Testis (tissue), 5 donors: ENCODE measurements at places on chromosomes 4 and X. TPM values are rescaled to one million over a fixed set of nuclear protein-coding genes. Genes with fewer than 3 reads are reported as not detected.

Gene RHOXF2B
- total RNA-seq, result 4.7 TPM

GRCh38 chr4:75659512-75660031, 13.6 kb downstream of the G3BP2 start:
- no peak for DNase-seq

Gene RRH
- total RNA-seq, result 0.43 TPM

Gene ATOH1
- total RNA-seq, result not detected

Gene FRG2
- not detected for total RNA-seq

DNA sequence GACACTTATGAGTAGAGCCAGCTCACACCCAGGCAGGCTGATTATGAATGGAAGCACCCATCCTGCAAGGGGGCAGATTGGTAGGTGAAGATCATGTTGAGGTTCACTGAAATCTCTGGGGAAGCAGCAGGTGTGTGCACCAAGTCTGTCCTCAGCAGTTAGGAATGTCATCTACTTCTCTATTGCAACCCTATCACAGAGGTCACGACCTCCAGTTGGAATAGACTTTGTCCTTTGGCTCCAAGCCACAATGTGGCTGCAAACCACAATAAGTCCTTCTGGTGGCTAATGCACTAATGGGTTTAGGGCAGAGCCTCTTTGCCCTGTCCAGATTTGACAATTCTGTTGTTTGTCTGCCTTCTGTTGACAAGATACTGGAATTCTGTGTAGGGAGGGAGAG, 1056.7 kb downstream of the PCDH19 start:
- no peak for DNase-seq

DNA sequence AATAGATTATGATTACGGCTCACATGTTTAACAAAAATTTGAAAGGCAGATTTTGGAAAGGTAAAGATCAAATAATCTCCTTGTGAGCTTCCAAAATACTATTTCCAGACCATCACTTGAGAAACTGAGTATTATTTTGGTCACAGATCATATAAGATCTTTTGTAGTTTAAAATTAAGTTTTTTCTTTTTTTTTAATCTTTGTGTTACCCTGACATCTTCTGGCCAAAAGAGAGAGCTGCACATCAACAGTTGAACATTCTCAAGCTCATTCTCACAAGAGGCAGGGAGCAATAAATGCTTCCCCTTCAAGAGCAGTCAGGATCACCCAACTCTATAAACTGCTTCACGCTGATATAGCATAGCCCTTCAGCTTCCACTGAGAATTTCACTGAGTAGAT, 15.9 kb downstream of the TMEM192 start:
- no peak for DNase-seq

GRCh38 chr4:88002786-88003185, 4.6 kb upstream of the PKD2 start:
- DNase-seq, result no peak

- DNase-seq, result no peak
Observed at GRCh38 chr4:167784826-167785225, 307.5 kb upstream of the ANXA10 start.

Gene FDCSP
- total RNA-seq, result not detected

Gene PRSS12
- 33.9 TPM for total RNA-seq

DNA sequence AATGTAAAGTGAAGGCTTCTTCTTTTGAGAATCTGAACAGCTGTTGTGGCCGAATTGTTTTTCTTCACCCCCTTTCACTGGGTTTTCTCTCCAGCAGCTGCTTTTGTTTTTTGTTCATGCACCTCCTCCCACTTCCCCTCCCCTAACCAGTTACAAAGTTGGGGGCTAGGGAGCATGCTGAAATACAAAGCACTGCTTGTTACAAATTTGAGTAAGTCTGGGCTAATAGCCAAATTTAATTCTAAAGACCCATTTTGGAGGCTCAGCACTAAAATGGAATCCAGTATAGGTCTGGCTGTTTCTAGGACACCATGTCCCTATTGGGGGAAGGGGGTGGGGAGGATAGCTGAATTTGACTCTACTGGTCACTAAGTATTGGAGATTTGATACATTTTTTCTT, 89.2 kb upstream of the GPM6B start:
- DNase-seq, result peak; percentile 46

Gene CFAP47
- total RNA-seq, result 3.2 TPM

GRCh38 chr4:2186133-2186864, 55.6 kb downstream of the HAUS3 start:
- DNase-seq, result no peak

GRCh38 chr4:121308328-121308663, 72.5 kb downstream of the QRFPR start:
- DNase-seq, result no peak

- peak; percentile 18 for DNase-seq
Observed at GRCh38 chrX:54920610-54921426, at the start of gene TRO. TRO (plus strand) TSS chrX:54920824; CDS start chrX:54922247, 1,423 bp downstream.

DNA sequence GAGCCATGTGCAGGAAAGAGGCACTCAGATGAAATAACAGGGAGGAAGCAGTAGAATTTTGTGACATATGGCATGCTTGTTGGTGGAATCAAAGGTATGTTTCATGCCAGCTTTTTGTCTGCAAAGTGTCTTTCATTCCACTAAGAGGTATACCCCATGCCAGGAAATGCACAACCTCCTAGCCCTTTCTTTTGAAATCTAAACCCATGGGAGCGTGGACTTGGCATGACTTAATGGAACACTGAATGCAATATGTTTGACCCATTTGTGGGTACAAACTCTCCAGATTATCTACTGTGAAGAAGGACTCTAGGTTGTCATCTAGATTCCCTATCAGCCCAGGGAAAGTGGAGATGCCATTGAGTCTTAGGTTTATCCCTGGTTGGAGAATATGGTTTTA, 338.3 kb upstream of the TEX13C start:
- no peak for DNase-seq

DNA sequence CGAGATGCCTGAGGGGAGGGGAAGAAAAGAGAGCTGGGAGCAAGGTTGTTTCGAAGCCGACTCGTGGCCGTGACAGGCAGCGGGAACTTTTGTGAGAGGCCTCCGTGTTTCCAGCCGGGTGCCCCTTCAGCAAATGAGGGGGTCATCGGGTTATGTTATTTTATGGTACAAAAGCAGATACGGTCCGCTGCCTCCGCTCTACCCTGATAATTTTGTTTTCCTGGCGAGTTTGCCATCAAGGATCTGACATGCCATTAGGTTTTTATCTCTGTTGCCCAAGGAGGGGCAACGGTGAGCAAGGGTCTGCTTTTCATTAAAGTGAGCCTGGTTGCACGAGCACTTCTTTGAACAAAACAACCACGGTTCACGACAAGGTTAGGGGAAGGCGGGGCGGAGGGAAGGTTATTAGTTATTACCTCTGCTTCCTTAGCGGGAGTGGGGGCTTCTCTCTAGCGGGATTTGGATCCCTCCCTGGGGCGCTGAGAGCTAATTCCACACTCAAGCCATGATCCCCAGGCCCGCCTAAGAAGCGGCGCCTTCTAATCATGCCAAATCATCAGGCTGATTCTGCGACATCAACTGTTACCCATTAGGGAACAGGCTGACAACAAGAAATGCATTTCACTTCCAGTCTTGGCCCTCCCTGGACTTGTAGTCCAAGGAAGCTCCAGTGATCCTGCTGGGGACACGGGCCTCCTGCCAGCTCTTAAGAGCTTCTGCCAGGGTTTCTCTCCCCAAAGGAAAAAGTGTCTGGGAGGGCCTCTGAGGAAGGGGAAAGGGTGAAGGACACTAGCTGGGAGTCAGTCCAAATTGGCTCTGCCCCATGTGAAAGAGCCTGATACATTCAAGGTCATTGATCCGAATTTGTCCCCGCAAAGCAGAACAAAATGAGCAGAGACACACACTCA, 617.7 kb downstream of the MID1IP1 start:
- peak; percentile 88 for DNase-seq

DNA sequence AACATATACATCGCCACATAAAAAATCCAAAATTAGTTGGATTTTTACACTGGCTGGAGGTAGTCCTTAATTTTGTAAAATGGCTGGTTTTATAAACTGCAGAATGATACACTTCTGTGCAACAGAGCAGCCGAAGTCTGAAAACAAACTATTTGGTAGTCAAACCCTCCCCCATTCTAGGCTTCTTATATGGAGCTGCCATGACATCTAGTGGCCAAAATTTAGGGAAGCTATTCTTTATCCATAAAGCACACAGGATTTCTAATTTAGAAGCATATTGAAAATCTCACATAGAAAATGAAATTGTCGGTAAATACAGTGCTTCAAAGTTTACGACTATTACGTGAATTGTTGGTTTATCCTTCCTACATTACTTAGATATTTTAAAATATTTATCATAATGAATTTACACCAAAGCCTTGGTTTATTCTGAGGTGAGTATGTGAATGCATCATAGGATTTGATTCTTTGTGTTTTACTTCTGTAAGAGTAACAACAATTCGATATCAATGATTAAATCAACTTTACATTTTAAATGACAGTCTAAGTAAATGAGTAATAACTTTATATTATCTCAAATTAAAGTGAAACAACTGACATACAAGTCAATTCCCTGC, 113.4 kb upstream of the FAM241A start:
- DNase-seq, result peak; percentile 17

DNA sequence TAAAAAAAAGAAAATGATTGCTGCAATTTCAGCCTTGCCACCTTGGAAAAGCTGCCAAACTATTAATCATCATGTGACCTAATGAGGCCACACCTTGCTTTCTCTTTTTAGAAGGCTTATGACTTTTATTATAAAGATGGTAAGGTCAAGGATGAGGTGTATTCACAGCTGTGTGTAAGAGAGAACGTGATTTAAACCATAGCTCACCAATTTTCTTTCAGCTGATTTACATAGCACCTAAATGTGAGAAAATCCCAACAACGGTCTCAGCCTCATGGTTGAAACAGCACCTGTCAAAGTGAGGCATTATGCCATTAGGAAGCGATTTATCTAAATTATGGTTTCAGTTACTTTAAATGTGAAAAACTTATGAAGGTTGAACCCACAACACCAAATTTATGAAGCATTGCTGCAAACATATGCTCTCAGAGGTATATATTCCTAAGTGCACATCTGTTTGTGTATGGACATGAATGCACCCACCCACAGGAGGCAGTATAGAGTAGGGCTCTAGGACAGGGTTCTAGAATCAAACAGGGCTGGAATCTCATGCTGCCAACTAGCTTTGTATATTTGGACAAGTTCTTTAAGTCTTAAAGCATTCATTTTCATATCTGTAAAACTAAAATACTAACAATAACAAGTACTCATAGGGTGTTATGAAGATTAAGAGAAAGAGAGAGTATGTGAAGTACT, 40.7 kb downstream of the ANXA3 start:
- no peak for DNase-seq

DNA sequence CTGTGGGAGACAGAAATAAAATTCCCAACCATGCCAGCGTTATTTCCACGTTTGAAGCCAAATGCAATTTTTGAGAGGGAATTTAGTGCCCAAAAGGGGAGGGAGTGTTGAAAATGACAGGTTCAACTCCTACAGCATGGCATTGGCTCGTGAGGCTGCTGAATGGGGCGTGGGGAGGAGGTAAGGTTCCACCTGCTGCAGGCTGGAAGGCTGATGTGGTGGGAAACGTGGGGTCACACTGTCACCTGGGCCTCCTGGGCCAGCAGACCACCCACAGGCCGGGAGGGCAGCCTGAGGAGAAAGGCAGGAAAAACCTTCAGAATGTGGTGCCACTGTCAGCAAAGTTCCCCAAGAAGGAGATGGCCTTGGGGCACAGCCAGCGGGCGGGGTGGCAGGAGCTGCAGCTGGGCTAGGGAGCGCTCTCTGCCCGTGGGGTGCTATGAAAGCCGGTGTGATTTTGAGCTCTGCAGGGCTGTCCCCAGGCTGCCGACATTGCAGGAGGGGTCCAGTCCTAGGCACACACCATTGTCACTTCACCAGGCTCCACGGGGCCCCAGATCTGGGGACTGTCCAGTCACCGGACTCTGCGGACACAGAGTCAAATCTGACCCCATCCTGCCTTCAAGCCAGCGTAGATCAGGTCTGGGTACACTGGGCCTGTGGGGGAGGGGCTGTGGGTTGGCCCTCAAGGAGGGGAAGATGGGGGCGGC, 19.6 kb downstream of the MSANTD1 start:
- DNase-seq, result no peak

Gene ADAM29
- 31.4 TPM for total RNA-seq

DNA sequence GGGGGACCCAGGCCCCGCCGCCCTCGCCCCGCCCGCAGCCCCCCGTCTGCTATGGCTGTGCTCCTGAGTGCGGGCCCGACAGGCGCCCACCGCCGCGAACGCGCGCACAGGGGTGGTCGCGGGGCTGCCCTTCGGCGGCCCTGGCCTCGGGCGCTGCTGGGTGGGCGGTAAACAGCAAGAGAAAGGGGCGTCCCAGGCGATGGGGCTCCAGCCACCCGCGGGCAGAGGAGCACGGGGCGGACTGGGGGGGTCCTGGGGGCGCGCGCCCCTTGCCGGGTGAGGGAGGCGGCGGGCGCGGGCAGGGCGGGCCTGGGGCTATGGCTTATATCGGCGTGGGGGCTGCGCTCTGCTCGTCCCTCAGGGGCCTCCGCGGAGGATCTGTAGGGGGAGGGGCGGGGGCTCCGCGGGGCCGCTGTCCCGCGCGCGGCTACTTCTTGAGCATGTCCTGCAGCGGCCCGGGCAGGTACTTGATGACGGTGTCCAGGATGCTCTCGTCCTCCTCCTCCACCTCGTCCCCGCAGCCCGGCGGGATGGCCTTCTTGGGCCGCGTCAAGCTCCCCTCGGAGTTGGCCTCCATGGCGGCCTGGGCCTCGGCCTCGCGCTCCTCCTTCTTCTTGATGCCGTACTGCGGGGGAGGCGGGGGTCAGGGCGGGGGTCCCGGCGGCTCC, 39.7 kb downstream of the CPLX1 start:
- no peak for DNase-seq

DNA sequence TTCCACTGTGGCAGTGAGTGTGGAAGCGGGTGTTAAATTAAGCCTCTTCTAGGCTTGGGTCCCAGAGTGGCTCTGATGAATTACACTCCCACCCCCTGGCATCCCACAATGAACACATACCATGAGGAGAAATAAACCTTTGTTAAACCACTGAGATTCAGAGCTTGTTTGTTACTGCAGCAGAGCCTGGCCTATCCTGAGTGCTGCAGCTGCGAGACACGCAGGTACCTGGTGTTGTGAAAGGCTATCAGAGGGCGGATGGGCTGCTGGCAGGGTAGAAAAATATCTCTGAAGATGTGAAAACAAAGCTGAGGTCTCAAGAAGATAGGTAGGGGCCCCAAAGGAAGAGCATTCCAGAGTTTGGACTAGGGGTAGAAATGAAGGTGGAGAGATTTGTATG, 138.4 kb upstream of the STX18 start:
- no peak for DNase-seq

- DNase-seq, result no peak
Observed at GRCh38 chr4:9937078-9937477, 84.2 kb downstream of the SLC2A9 start.

Gene GSTCD
- total RNA-seq, result 19.3 TPM

- DNase-seq, result peak; percentile 30
Observed at GRCh38 chr4:4677556-4678522, 136.0 kb upstream of the STX18 start.

DNA sequence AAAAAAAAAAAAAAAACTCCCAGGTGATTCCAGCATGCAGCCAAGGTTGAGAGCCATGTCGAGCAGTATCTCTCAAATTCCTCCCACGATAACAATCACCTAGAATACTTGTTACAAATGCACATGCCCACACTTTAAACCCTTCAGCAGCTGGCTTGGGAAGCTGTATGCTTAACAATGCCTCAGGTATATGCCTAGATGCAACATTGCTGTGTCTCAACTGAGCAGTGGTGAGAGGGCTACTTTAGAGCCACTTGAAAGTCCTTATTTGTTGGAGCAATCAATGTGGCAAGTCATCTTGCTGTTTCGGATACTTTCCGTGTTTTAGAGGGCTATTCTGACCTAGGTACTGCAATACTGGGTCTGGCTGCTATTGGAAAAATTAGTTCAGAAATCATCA, 487.4 kb downstream of the INPP4B start:
- DNase-seq, result no peak

Gene TMPRSS11A
- total RNA-seq, result 0.06 TPM

Gene DKK2
- total RNA-seq, result not detected

Gene KCND1
- total RNA-seq, result 3.3 TPM
